CD4-positive, alpha-beta T cell treated with Interleukin-2 at 100 ng/mL for 4 hours (primary cell): ENCODE measurements at places on chromosomes 6 and 20.
A peak's percentile ranks its signal among the peaks of the same experiment; 100 is the strongest.

DNA sequence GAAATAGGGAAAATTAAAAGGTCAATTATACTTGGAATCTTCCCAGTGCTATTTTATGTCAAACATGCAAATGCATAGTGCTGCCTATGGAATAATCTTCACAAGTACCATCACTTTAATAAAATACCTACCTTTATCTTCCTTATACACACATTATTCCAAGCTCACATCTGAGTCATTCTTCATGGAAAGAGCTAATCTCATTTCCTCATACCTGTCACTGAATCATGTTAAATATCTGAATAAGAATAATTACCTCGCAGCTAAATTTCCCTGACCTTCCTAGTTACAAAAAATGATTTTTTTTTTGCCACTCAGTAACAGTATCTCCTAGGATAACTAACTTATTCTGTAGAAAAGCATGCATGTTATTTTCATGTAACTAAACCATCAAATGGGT, 661.4 kb upstream of the HS3ST5 start:
- DNase-seq = no peak

DNA sequence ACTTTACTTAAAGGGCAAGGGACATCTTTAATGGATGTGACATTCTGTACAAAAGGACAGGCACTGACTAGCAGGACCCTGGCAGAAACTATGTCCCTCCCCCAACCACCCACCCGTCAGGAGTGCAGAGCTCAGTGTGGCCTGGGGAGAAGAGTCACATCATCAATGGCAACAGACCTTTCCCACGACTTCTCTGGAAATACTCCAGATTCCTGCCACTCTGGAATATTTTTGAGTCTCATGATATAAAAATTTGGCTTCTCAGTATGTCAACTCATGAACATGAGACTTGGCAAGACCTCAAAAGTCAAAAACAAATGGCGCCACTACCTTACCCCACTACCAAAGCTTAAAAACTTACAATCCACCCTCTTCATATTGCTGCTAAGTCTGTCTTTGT, 118.3 kb downstream of the SLC23A2 start:
- DNase-seq = no peak

DNA sequence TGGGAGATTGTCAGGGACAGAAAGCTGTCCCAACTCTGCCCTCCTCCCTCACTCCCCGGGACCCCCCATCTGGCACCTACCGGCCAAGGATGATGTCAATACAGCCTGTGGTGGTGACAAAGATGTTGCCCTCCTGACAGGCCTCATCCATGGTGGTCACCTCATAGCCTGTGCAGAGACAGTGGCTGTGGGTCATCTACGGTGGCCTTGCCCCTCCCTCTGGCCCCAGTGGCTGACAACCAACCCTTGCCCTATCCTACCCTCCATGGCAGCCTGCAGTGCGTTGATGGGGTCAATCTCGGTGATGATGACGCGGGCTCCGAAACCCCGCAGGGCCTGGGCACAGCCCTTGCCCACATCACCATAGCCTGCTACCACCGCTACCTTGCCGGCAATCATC, 12.7 kb downstream of the AHCY start:
- DNase-seq = no peak

DNA sequence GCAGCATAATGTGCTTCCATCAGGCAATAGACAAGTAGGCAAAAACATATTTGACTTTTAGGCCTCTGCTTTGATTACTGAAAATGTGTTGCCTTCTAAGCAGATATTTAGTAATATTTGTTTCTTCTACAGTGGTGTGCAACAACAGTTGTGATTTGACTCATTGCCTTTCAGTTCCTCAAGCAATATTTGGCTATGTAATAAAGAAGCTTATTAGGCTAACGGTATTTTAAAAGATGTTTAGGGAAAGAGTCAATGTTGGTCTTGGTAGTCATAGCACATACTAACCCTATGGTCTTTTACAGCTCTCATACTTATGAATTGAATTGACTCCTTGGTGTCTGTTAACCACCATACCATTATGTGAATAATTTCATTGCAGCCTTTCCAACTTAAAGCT, 124.1 kb downstream of the GRIK2 start:
- no peak for DNase-seq

DNA sequence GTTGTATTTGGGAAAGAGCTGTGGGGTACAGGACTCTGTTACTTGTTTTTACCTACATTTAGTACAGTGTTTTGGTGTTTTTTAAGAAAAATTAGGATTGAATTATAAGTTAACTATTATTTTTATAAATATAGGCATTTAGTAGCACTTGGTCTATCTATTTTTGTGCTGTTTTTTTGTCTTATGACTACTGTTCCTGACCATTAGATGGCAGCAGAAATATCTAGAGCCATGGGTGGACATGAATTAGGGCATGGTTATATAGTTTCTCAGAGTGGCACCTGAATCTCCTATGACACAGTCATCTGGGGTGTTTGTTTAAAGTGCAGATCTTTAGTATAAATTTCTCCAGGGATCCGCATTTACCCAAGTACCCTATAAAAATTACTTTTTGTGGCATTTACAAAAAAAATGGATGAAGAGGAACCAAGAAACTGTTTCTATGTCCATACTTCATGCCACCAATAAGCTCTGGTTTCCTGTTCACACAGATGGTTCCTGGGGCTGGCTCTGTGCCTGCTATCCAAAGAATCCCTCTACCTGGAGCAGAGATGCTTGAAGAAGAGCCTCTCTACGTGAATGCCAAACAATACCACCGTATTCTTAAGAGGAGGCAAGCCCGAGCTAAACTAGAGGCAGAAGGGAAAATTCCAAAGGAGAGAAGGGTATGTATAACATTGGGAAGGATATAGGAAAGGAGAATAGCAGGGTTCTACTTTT, 19.8 kb downstream of the NFYA start:
- DNase-seq = peak; percentile 11

DNA sequence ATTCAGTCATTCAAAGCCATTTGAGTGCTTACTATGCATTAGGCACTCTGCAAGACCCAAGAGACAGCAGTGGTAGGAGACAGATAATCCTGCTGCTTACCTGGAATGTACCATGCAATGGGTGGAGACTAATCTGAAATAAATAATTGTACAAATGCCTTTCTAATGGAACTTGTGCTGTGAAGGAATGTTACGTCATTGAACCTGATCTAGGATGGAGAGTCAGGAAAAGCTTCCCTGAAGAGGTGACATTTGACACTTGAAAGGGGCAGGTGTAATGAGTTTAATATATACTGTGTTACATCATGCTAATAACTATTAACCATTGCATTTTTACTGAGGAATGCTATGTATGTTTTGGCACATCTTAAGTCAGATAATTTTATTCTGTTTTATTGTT, 491.0 kb upstream of the FLRT3 start:
- no peak for DNase-seq

DNA sequence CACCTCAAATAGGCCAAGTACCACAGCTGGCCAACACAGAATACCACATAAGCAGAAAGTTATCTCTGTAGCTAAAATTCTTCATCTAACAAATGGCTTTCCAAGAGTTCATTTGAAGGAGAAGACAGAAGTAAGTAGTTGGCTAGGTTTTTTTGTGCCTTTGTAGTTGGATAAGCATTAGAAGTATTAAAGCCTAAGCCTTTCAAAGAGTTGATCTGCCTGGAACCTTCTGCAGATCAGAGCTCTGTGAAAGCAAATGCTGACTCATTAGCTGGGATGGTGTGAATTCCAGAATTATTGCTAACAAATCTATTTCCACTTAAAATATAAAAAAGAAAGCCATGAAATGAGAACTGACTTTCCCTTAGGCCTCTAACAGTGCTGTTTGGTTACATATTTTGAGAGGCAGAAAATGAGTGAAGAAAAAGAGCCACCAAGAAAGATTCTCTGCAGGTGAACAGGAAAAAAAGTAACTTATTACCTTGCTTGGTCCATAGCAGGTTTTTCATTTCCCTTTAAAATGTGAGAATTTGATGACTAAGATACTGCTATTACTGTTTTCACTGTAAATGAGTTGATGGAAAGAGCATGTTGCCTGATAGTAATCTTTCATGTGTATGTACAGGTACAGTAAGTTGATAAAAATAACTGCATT, 763.2 kb upstream of the FLRT3 start:
- no peak for DNase-seq

GRCh38 chr6:122791310-122791679, 2.2 kb downstream of the SMPDL3A start:
- no peak for DNase-seq

- DNase-seq = no peak
Measured at GRCh38 chr6:75896526-75896925, 147.5 kb downstream of the MYO6 start.

- DNase-seq = no peak
Measured at GRCh38 chr20:60579941-60580515, 621.8 kb downstream of the CDH26 start.

- DNase-seq = no peak
Measured at GRCh38 chr6:128723667-128724066, 159.3 kb upstream of the LAMA2 start.

DNA sequence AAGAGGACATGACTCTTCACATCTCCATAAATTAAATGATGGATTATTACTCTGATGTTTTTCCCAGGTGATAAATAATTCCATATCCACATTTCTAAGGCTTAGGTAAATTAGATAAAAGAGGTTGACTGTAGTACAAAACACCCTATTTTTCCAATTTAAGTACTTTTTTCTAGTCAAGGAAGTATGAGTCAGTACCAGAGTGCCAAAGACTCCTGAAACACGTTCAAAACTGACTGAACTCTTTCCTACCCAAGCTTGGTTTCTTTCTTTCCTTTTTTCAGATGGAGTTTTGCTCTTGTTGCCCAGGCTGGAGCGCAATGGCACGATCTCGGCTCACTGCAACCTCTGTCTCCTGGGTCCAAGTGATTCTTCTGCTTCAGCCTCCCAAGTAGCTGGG, 85.0 kb downstream of the DOK5 start:
- DNase-seq = no peak

GRCh38 chr6:99119109-99120031, 171.6 kb upstream of the FBXL4 start:
- peak; percentile 41 for DNase-seq

DNA sequence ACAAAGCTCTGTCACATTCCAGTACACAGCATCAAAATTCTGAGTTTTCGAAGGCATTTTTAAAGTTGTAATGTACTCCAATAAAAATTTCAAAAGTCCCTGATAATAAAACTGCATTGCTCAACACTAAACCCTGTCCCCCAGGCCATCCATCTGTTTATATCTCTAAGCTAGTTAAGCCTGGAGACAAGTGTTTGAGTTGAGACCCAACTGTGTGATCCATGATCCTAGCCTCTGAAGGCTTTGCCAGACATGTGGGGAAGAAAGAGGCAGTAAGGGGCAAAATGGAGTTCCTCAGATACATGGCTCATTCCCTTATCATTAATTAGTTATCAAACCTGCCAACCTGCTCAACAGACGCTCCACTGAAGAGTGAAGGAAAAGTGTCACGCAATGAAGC, 198.4 kb downstream of the ISM1 start:
- DNase-seq = no peak

DNA sequence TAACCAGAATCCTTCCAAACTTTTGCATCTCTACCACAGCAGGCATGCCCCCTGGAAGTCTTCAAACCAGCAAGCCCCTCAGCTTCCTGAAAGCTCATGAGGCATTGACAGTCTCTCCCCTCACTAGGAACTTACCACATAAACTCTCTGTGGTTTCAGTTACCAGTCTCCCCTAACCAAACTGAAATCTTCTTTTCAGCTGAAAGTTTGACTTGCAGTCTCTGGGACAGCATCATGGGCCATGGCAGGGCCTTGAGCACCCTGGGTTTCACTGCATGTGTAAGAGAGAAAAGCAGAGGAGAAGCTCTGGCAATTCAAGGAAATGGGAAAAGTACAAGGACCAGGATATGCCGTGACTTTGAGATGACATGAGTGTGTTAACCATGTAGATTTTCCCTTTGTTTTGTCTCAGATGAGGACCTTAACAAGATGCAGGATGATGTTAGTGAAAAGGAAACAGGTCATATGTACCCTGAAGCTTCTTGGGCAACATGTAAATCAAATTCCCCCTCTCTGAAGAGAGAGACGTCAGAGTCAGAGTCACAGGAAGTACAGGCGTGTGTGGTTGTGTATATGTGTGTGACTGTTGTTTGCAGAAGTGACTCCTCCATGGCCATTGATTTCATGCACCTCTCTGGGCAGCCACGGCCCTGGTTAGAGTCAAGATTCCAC, 106.3 kb downstream of the TNFRSF21 start:
- no peak for DNase-seq

GRCh38 chr6:32416036-32416435, 9.1 kb upstream of the BTNL2 start:
- no peak for DNase-seq

DNA sequence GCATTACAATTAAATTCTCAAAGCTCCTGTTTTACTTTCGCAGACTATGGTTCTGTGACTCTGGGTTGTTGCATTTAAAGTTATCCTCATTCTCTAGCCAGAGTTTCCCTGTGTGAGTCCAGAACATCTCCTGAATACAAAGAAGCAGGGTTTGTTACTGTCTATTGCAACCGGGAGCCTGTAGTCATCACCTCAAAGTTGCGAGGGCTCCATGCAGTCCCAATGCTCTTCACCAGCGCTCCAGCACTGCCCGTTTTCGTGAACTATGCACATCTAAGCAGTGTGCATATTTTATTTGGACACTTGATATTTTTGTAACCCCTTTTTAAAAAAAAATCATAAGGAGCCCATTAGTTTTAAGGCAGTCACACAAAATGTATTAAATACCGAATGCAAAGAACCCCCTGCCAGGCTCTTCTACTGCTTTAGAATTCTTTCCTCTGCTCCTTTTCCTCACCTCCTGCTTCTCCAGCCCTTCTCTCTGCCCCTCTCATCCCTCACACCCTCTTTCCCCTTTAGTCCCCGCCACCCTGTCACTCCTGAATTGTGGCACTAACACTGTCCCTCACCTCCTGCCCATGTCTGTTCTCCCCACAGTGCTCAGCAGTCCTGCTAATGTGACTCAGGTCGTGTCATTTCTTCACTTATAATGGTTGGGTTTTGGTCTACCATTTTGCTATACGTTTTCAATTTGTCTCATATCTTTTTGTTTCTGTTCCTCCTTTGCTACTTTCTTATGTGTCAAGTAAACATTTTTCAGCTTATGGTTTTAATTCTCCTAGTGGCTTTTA, 1.1 kb upstream of the HLA-C start:
- DNase-seq = peak; percentile 43

- no peak for DNase-seq
Measured at GRCh38 chr20:7775072-7775471, 165.2 kb downstream of the HAO1 start.

DNA sequence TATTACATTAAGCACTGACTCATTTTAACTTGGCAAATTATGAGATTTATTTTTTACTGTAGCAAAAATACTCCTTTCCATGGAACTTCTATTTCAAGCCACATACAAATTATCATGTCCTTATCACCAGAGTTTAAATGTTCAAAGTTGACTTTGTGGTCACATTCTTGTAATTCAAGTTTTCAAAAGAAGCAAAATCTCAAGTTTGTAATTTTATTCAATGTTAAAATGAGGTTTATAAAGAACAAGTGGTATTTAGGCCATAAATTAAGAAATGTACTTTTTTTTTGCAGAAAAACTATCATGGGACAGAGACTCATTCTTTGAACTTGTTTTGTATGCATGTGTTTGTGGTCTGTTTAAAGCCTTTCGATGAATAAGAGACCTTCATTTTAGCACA, 811.5 kb downstream of the TENT5A start:
- DNase-seq = no peak
